ENCODE measurements at places on chromosomes 3 and 15. TPM values are rescaled to one million over a fixed set of nuclear protein-coding genes. Genes with fewer than 3 reads are reported as not detected.
A peak's percentile ranks its signal among the peaks of the same experiment; 100 is the strongest.

The MASP1 gene
- total RNA-seq = 3.7 TPM

The CPA3 gene
- 1.9 TPM for total RNA-seq

The LRRC28 gene
- 32.2 TPM for total RNA-seq

The GOLGA8T gene
- total RNA-seq = 0.22 TPM

The FANCD2OS gene
- not detected for total RNA-seq

The IL17RB gene
- total RNA-seq = 10.9 TPM

GRCh38 chr3:147449669-147450068 is 40.5 kb downstream of the ZIC1 start:
- no peak for DNase-seq

- DNase-seq = no peak
These were observed 56.0 kb downstream of the SEMA3G start for GRCh38 chr3:52388933-52389332.

DNA sequence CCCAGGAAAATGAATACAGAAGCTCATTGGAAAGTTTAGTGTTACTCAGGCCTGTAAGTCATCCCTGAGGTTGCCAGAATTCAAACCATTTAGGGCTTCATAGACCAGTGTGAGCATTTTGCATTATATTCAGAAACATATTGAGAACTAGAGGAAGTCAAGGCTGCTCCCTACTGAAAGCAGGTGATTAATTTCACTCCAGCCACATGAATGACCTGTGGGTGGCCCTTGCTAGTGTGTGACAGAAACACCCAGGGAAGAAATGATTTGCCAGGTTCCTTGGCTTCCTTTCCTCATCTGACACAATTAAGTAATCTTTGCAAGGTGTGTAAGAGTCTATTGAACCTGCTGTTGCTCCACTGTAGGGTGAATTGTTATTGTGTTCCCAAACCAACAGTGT is 61.8 kb downstream of the GAP43 start:
- DNase-seq = no peak

DNA sequence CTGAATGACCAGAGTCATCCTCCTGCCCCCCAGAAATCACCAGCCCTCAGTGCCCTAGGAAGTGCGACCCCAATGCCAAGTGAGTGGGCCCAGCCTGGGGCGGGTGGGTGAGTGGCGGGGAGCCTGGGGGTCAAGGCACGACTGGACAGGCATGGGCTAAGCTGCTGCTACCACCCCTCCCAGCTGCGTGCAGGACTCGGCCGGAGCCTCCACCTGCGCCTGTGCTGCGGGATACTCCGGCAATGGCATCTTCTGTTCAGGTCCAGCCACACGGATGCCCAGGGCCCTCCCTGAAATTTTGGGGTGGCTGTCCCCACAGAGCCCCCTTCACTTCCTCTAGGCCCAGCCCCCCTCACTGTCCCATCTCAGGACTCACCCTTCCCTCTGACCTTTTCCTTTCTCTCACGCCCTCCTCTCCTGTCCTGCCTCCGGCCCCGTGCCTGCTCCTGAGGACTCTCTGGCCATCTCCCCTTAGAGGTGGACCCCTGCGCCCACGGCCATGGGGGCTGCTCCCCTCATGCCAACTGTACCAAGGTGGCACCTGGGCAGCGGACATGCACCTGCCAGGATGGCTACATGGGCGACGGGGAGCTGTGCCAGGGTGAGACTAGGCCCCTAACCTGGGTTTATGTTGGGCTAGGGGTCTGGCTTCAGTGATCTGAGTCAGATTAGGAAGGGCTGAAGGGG is 17.0 kb downstream of the NT5DC2 start:
- no peak for DNase-seq

DNA sequence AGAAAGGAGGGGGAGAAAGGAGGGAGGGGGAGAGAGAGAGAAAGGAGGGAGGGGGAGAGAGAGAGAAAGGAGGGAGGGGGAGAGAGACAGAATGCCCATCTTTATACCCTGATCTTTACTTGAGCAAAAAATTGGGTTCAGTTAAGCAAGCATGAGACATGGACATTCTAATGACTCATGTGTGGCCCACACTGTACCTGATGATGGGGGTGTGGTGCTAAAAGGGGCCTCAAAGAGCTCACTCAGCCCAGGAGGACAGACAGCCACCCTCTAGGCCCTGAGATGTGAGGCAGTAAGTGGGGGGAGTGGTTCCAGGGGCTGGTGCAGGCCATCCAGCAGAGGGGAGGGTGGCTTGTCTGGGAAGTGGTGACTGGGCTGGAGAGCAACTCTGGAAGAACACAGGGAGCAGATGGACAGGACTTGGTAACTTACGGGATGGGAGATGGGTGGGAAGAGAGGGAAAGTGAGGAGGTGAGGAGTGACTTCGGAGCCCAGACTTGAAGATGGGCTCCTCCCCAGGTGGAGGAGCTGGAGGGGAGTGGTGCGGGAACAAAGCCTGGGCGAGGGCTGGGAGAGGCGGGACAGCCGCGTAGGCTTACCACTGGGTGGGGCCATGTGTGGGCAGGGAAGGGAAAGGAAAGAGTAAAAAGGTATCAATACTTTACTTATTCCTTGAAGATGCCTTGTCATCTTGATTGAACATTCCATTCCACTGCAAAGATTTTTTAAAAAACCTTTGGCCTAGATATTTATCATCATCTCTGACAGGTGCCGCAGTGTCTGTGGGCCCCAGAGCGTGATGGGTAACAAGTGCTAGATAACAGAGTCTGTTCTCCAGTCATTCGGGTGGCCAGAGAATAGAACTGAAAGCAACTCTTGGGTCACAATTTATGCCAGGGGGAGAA is 32.3 kb downstream of the TSPAN3 start:
- peak; percentile 41 for DNase-seq

- DNase-seq = no peak
These were observed 159.6 kb upstream of the IL12A start for GRCh38 chr3:159829056-159829455.

GRCh38 chr3:126886217-126886616 is 96.7 kb upstream of the PLXNA1 start:
- no peak for DNase-seq

GRCh38 chr3:123627673-123628670 is 43.1 kb upstream of the HACD2 start:
- peak; percentile 62 for DNase-seq

DNA sequence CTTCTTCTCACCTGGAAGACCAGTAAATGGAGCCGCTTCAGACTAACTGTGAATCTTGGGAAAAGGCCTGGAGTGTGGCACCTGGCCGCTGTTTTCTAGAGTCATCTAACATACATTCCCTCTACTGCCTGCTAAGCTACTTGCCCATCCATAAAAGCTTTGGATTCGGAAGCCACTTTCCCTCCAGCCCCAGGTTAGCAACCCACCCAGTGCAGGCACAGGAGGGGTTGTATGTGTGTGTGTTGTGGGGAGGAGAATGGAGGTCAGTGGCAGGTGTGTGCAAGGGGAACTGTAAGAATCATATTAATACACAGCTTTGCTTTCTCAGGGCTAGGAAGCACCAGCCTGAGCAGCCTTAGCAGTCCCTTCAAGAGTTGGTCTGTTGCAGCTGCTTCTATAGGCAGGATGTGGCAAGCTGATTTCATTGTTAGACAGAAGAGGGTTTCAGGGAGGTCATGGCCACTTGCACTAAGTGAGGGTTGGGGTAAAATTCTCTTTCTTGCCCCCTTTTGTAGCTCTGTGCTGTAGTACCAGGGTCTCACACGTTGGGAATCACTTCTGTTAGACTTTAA is 8.9 kb downstream of the NSUN3 start:
- no peak for DNase-seq

DNA sequence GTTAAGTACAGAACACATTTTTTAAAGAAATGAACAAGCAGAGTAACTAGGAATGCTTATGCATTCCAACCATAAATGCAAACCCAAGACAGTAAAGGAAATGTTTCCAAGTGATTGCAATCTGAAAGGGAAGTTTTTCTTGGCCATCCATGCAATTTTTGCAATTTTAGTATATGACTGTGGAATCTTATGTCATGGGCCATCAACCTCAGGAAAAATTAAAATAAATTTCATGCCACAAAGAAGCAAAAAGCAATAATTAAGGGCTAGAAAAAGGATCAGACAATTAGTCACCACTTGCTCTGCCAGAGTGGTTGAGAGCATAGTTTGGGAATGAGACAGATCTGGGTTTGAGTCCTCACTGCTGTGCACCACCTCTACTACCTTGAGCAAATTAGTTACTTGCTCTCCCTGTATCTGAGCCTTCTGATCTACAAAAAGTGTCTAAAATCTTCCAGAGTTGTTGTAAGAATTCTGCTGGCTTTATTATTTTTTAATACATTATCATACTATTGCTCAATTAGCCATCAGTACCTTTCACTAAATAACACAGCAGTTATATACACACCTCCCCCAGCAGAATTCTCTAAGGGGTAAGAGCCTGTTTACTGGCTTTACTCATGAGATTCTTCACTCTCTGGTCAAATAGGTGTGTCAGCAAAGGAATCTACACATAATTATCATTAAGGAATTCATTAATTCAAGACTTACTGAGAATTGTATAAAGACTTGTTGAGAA is 49.7 kb upstream of the FBN1 start:
- DNase-seq = no peak

DNA sequence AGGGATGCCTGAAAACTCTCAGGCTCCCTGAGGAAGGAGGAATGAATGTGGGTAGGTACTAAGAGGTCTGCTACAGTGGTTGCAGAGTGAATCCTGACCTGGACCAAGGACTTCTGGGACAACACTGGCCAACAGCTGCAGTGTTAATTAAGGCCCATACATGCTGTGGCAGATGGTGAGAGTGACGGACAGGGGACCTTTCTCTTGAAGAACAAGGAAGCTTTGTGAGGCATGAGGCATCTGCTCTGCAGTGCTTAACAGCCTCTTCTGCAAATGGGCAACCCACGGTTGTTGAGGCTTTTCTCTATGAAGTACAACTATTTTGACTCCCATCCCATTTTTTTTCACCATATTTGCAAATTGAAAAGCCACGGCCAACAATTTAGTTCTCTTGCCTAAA is 26.6 kb upstream of the ACAN start:
- no peak for DNase-seq

DNA sequence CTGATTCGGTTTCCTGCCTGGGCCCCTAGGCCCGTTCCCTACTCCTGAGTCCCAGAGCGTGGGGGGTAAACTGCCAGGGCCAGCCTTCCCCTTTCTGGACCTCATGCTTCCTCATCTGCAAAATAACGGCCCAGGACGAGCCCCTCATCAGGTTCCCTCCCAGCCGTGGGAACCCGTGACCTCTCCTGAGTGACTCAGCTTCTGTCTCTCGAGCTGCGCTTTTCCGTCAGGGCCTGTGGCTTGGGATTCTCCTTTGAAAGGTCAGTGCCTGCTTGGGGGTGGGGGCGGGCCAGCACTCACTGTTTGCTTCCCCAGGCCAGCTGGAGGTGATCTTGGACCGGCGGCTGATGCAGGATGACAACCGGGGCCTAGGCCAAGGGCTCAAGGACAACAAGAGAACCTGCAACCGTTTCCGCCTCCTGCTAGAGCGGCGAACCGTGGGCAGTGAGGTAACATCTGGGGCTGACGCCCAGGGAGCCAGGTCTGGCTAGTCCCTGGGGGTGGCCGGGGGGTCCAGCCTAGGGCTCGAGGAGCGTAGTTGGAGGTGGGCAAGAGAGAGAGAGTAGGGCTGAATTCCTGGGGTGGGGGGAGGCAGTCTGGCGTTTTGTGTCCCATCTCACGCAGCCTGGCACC is 12.8 kb downstream of the MAN2A2 start:
- peak; percentile 34 for DNase-seq

Data from left colon (tissue), 2 donors.